Endothelial cell of coronary artery (primary cell): ENCODE measurements at places on chromosomes 16 and 17. TPM values are rescaled to one million over a fixed set of nuclear protein-coding genes. Genes with fewer than 3 reads are reported as not detected.

The KRTAP9-2 gene
- total RNA-seq, result not detected in 2 replicates

The STAC2 gene
- not detected in 2 replicates for total RNA-seq

The KRTAP4-9 gene
- total RNA-seq, result not detected in 2 replicates

The GNAO1 gene
- total RNA-seq, result under 0.01 TPM in 1 of 2 replicates, not detected in the other

The GP2 gene
- total RNA-seq, result not detected in 2 replicates

The NUTF2 gene
- 133 and 186 TPM in 2 replicates for total RNA-seq

The GPRC5B gene
- 28.4 and 45.8 TPM in 2 replicates for total RNA-seq

The NPIPB13 gene
- 0.94 and 1.3 TPM in 2 replicates for total RNA-seq

The CSNK1D gene
- total RNA-seq, result 52.3 and 66.3 TPM in 2 replicates
